Hepatocyte (in vitro differentiated cells): ENCODE measurements at places on chromosomes 5 and 9. TPM values are rescaled to one million over a fixed set of nuclear protein-coding genes. Genes with fewer than 3 reads are reported as not detected.

GRCh38 chr9:125332527-125332926 is 70.9 kb downstream of the GAPVD1 start:
- DNase-seq: no peak

Gene ZNF300
- 8.5 and 10.0 TPM in 2 replicates for total RNA-seq

GRCh38 chr9:96192710-96193109 is 109.3 kb downstream of the HSD17B3 start:
- DNase-seq: no peak

- no peak for DNase-seq
Observed at GRCh38 chr9:132983491-132984201, 5.2 kb downstream of the GFI1B start.

- DNase-seq: no peak
Observed at GRCh38 chr5:60578315-60578714, 121.7 kb downstream of the DEPDC1B start.

- no peak for DNase-seq
Observed at GRCh38 chr9:75112789-75113188, 24.5 kb downstream of the OSTF1 start.

Gene ASPN
- total RNA-seq: 33.6 and 35.3 TPM in 2 replicates

Gene ZNF883
- 2.8 and 5.7 TPM in 2 replicates for total RNA-seq

- no peak for DNase-seq
Observed at GRCh38 chr9:71326360-71326759, 204.9 kb upstream of the TRPM3 start.

- no peak for DNase-seq
Observed at GRCh38 chr9:129363216-129363873, 185.3 kb upstream of the IER5L start.

Gene OR1Q1
- total RNA-seq: not detected in 2 replicates

- peak; percentile 61 for DNase-seq
Observed at GRCh38 chr5:148268566-148268965, at the start of gene SPINK13. SPINK13 (plus strand) TSS chr5:148268794; CDS start chr5:148270073, 1,279 bp downstream.

Gene ACTBL2
- total RNA-seq: 0.16 and 0.83 TPM in 2 replicates

DNA sequence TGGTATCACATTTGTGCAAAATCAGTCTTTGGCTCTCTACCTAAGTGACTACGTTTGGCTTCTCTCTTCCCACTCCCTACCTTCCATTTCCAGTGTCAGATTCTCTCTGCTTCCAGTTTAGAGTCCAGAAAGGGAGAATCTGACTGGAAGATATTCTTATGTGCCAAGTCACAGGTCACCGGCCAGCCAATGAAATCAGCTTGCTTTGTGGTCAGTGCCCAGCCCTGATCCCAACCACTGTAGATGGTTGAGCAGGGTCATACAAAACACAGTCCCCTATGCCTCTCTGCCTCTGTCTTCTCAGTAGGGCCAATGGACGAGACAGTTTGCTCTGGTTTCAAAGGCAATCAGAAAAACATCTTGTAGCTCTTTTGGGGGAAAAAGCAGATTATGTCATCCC is 15.6 kb upstream of the EPB41L4B start:
- DNase-seq: no peak

- DNase-seq: peak; percentile 88
Observed at GRCh38 chr5:147188200-147189108, 46.4 kb upstream of the STK32A start.

DNA sequence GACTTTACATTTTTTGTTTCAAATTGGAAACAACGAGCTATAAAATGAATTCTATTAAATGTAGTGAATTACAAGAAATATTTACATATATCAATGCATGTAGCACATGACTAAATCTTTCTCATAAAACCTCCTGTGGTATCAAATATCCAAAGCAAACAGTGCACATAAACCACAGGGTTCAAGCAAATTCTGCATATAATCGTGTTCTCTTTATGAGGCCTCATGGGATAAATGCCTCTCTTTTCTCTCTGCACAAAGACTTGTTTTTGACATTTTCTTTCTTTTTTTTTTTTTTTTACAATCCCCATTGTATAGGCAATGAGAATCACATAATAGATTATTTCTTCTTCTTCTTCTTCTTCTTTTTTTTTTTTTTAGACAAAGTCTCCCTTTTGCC is 1117.2 kb upstream of the DMAC1 start:
- no peak for DNase-seq

Gene CCNO
- 0.12 and 0.13 TPM in 2 replicates for total RNA-seq

GRCh38 chr5:1366514-1366913 is 21.6 kb upstream of the CLPTM1L start:
- no peak for DNase-seq

Gene TRPM6
- total RNA-seq: 19.0 and 20.3 TPM in 2 replicates

Gene ADAMTS19
- 5.0 and 10.5 TPM in 2 replicates for total RNA-seq

DNA sequence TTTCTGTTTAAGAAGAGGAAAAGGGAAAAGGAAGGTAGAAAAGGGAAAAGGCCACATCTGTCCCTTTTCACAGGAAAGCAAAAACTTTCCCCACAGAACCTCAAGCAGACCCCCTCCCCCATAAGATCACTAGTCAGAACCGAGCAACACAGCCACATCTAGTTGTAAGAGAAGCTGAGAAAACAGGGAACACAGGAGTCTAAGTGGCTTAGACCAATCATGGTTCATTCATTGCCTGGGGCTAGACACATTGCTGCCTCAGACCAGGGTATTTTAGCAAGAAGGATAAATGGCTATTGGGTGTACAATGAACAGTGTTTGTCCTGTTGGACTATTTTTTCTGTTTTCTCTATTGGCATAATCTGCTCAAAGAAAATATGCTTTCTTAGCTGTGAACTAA is 98.0 kb downstream of the ARL15 start:
- DNase-seq: no peak

Gene CRHBP
- 0.80 and 5.0 TPM in 2 replicates for total RNA-seq
